ENCODE measurements at places on chromosomes 2 and 18.

DNA sequence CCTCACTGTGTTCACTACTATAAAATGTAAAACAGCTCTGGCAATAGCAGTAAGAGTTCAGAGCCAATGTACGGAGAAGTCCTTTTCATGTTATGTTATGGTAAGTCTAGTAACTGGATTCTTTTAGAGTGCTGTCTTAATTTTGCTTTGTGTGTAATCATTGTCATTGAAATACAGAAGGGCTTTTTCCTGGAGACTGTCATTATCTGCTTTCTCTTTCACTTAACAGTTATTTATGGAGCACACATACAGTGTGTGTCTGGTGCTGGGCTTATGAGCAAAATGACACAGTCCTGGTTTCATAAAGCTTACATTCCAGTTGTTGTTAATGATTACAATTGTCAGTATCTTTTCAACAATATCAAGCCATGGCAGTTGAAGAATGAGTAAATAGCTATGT lies 95.5 kb downstream of the CCDC102B start:
- no peak for DNase-seq

DNA sequence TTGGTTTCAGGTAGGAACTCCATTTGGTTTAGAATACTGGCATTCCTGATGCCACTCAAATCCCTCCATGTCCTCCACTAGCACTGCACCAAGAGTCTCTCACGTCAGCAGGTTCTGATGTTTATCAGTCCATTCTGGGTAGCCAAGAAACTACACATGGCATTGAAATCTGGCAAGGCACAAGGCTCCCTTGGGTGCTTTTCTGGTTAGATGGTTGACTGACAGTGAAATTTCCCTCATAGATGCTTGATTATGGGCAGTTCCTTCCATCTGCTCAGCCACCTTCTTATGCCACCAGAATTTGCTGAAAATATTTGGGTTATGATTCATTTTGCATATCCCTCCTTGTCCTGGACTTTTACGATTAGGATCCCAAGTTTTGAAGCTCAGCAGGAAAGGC lies 32.6 kb downstream of the EDAR start:
- no peak for DNase-seq

- DNase-seq, result no peak
Observed at GRCh38 chr2:51424418-51424817, 392.5 kb upstream of the NRXN1 start.

- no peak for DNase-seq
Observed at GRCh38 chr18:10143596-10143995, 229.8 kb downstream of the VAPA start.

GRCh38 chr2:221444106-221444505 lies 128.0 kb downstream of the EPHA4 start:
- DNase-seq, result peak; percentile 75

DNA sequence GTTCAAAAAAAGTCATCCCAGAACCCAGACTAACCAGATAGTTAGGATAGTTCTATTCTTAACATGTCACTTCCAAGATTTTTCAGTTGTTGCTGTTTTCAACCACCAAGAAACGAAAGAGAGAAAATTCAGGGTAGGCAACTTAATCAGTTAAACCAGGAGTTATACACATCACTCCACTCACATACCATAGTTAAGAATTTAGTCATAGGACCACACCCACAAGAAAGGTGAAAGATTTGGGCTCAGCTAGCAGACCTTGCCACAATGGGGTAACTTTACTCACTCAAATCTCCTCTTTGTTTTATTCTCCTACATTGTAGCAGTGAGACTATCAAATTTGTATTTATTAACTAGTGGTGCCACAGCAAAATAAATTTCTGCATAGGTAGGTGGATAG lies 473.6 kb downstream of the NUP35 start:
- DNase-seq, result no peak
